ENCODE measurements at places on chromosomes 6 and 20. TPM values are rescaled to one million over a fixed set of nuclear protein-coding genes. Genes with fewer than 3 reads are reported as not detected.

Gene SYCP2
- not detected for total RNA-seq

Gene TASP1
- total RNA-seq = 6.6 TPM

Gene CLVS2
- not detected for total RNA-seq

Gene CDYL
- 22.5 TPM for total RNA-seq

Gene ZNF341
- total RNA-seq = 2.9 TPM

Gene RBM24
- 5.5 TPM for total RNA-seq

Gene PGC
- not detected for total RNA-seq

Gene VIP
- not detected for total RNA-seq

Gene KHDC1
- total RNA-seq = 3.2 TPM

Gene TMEM151B
- total RNA-seq = under 0.01 TPM

Gene EGFL8
- 1.2 TPM for total RNA-seq

Gene SLC13A3
- total RNA-seq = 4.6 TPM

Gene ISM1
- not detected for total RNA-seq

Gene SSTR4
- total RNA-seq = not detected

Gene CLPSL1
- total RNA-seq = not detected

Gene CST1
- not detected for total RNA-seq

Gene PLN
- total RNA-seq = 0.58 TPM

Gene EPPIN
- not detected for total RNA-seq

Gene ZBTB46
- 21.1 TPM for total RNA-seq

Gene SMPDL3A
- 7.6 TPM for total RNA-seq

Gene HMGCLL1
- total RNA-seq = not detected

Gene PRDM1
- total RNA-seq = 1.8 TPM

Gene STX11
- total RNA-seq = under 0.01 TPM

Gene TUBB
- total RNA-seq = 1,663 TPM

Gene UBE2C
- total RNA-seq = 85.6 TPM

Gene FOXS1
- total RNA-seq = not detected

Gene C4B
- total RNA-seq = 6.6 TPM

Gene POFUT1
- total RNA-seq = 63.4 TPM

Gene POPDC3
- total RNA-seq = 13.8 TPM

Gene GSTA2
- total RNA-seq = not detected

Gene CNBD2
- 2.0 TPM for total RNA-seq

Gene RALY
- total RNA-seq = 96.2 TPM

Gene RAET1L
- not detected for total RNA-seq

Gene HLA-DQB1
- not detected for total RNA-seq

Gene KIAA0408
- 1.4 TPM for total RNA-seq

Gene MDFI
- total RNA-seq = not detected

Gene MAS1
- total RNA-seq = not detected

Gene LBP
- not detected for total RNA-seq

Gene CPXM1
- 6.4 TPM for total RNA-seq

Gene NMBR
- total RNA-seq = not detected

Gene THBD
- under 0.01 TPM for total RNA-seq

Gene THEMIS
- total RNA-seq = not detected

Gene ZNF334
- total RNA-seq = 0.58 TPM

Gene IL17A
- total RNA-seq = not detected
